Lower lobe of right lung (tissue), 2 donors: ENCODE measurements at places on chromosomes 12 and 14. TPM values are rescaled to one million over a fixed set of nuclear protein-coding genes. Genes with fewer than 3 reads are reported as not detected.

DNA sequence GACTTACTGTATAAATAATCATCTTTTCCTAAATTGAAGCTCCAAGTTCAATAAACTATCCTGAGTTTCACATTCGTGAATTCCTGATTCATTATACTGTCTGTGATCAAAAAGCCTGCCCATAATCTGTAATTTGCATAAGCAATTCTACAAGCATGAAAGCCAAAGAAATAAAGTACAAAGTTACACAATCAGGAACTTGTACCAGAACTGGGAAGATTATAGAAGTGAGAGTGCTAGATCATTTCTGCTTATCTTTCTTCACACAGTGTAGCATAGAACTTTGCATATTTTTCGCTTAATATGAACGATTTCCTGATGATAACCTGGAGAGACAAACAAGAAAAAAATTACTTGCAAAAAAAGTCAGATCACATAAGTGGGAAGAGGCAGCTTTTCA, 308.2 kb downstream of the C12orf50 start:
- no peaks in the 10 kb centered on the region for H3K4me1 ChIP-seq
- no peak for DNase-seq
- no peak overlapping the region for H3K27ac ChIP-seq
- no peak overlapping the region for H3K4me3 ChIP-seq
- H3K36me3 ChIP-seq = no peaks in the 10 kb centered on the region

DNA sequence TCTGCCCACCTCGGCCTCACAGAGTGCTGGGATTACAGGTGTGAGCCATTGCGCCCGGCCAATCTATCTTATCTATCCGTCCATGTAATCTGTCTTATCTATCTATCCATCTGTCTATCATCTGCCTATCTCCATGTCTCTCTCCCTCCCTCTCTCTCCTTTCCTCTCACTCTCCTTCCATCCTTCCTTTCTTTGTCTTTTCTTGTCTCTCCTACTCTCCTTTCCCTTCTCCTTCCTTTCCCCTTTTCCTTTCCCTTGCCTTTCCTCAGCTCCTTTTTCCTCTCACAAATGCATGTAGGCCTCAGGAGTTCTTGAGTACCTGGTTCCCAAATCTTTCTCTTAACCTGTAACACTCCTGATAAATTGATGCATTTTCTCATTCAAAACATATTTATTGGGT, 89.3 kb upstream of the WSCD2 start:
- no peak overlapping the region for H3K27ac ChIP-seq
- DNase-seq = no peak
- H3K4me1 ChIP-seq = no peaks in the 10 kb centered on the region
- no peak overlapping the region for H3K4me3 ChIP-seq
- no peaks in the 10 kb centered on the region for H3K36me3 ChIP-seq
- peaks cover under 1% of the 10 kb centered on the region for H3K27me3 ChIP-seq

- no peak overlapping the region for H3K4me3 ChIP-seq
- H3K4me1 ChIP-seq = peaks cover 11% of the 10 kb centered on the region
- peaks cover under 1% of the 10 kb centered on the region for H3K36me3 ChIP-seq
- H3K27ac ChIP-seq = no peak overlapping the region
Observed at GRCh38 chr14:23633160-23633701, 2.9 kb upstream of the DHRS2 start.

- peaks cover 6% of the 10 kb centered on the region for H3K27me3 ChIP-seq
- H3K27ac ChIP-seq = no peak overlapping the region
- no peak overlapping the region for H3K4me3 ChIP-seq
- no peak for DNase-seq
Observed at GRCh38 chr12:6052940-6053329, 71.5 kb downstream of the VWF start.

DNA sequence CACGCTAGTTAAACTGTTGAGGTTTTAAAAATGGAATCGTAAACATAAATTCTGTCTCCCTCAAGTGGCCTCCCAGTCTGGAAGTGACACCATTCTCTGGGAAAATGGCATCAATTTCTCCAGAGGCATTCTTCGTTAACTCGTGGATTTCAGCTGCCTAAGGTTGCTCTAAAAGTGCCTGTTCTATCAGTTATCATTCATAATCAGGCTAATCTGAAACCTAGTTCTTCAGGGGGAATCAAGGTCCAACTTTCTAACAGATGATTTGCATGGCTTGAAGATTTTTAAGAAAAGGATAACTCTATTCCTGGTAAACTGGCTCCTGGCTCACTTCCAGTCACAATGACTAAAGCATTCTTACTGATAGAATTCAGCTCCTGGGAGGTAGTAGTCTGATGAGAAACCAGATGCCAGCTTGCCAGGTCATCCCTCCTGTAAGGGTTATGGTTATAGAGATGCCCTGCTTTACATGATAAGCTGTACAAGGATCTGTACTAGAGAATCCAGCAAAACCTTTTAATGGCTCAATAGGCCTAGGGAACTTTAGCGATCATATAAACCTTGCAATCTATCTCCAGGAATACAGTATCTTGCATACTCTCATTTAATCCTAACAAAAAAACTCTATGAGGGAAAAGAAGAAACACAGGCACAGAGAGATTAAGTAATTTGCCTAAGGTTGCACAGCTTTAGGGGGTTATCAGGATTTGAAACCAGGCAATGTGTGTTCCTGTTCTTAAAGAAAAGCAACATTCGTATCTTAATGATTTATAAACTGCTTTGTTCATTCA, 1.5 kb downstream of the L3HYPDH start:
- peak overlapping the region; percentile 79 for H3K4me3 ChIP-seq
- no peak for DNase-seq
- peaks cover 10% of the 10 kb centered on the region for H3K36me3 ChIP-seq

GRCh38 chr12:1126091-1126490, 135.1 kb downstream of the ERC1 start:
- H3K27me3 ChIP-seq = no peaks in the 10 kb centered on the region
- peaks cover 13% of the 10 kb centered on the region for H3K4me1 ChIP-seq
- no peak overlapping the region for H3K27ac ChIP-seq
- H3K36me3 ChIP-seq = no peaks in the 10 kb centered on the region

Gene MYO1A
- total RNA-seq = 2.9 TPM

DNA sequence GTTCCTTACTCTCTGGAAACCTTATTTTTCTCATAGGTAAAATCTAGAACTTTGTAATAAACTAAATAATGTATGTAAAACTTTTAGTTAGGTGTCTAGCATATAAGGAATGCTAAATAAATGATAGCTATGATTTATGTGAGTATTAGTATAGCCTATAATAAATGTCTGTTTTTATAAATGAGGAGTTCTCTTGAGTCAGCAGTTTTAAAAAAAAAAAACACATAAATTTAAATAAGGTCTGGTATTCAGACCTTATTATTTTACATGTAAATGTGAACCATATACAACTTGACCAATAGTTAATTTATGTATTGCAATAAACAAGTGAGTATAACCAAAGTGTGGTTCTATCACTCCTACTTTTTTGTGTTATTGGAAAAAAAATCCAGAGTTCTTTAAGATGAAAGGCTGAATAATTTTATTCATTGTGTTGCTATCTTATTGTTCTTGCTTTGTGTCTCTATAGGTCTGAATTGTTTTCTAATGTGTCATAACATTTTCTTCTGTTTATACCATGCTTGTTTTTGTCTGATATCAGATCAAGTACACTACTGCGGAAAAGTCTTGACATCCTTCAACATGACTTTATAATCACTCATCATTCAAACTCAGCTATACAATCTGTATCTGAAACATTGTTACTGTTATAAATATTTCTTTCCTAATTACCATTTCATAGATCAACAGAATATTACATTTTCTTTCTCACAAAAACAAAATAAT, 115.7 kb downstream of the RASSF9 start:
- H3K36me3 ChIP-seq = no peaks in the 10 kb centered on the region
- no peak overlapping the region for H3K27ac ChIP-seq
- H3K4me3 ChIP-seq = no peak overlapping the region
- H3K27me3 ChIP-seq = no peaks in the 10 kb centered on the region
- no peak for DNase-seq

Gene MYL2
- not detected for total RNA-seq

- peak; percentile 86 for DNase-seq
- H3K27me3 ChIP-seq = no peaks in the 10 kb centered on the region
- H3K4me3 ChIP-seq = peak within 1 kb of the TSS; percentile 87
Observed at GRCh38 chr12:106247674-106248311, at the start of gene CKAP4. Gene CKAP4 (minus strand): TSS chr12:106248020. CDS start chr12:106247851, 169 bp downstream.

DNA sequence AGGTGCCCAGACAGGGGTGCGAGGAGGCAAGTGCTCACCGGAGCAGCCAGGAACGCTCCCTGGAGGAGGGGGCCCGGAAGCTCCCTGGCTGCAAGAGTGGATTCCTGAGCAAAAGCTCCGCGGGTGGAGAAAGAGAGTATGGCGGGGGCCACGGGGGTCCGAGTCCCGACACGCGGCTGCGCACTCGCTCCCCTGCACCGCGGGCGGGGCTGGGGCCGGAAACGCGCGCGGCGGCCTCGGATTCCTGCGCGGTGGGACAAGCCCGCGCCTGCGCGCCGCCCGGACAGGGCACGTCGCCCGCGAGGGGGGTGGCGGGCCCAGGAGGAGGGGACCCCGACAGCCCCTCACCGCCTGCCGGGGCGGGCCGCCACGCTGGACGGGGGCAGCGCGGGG, 27.8 kb upstream of the GPR132 start:
- peak overlapping the region; percentile 71 for H3K4me3 ChIP-seq
- H3K36me3 ChIP-seq = no peaks in the 10 kb centered on the region
- peak; percentile 78 for DNase-seq
- H3K27me3 ChIP-seq = peaks cover 4% of the 10 kb centered on the region

GRCh38 chr12:90303771-90304170, 595.1 kb upstream of the ATP2B1 start:
- no peak for DNase-seq
- no peaks in the 10 kb centered on the region for H3K27me3 ChIP-seq
- H3K4me1 ChIP-seq = no peaks in the 10 kb centered on the region
- no peak overlapping the region for H3K4me3 ChIP-seq
- H3K27ac ChIP-seq = no peak overlapping the region

GRCh38 chr12:120532701-120533238, 1.4 kb upstream of the RNF10 start:
- DNase-seq = no peak
- H3K4me1 ChIP-seq = peaks cover 39% of the 10 kb centered on the region
- H3K4me3 ChIP-seq = no peak overlapping the region
- no peaks in the 10 kb centered on the region for H3K27me3 ChIP-seq

- H3K27ac ChIP-seq = no peak overlapping the region
- no peaks in the 10 kb centered on the region for H3K36me3 ChIP-seq
- H3K27me3 ChIP-seq = no peaks in the 10 kb centered on the region
- no peak overlapping the region for H3K4me3 ChIP-seq
- H3K4me1 ChIP-seq = no peaks in the 10 kb centered on the region
Observed at GRCh38 chr14:30084811-30085210, 157.2 kb upstream of the PRKD1 start.

Gene TAMALIN
- 85.5 TPM for total RNA-seq

- H3K27me3 ChIP-seq = no peaks in the 10 kb centered on the region
- no peak overlapping the region for H3K27ac ChIP-seq
- DNase-seq = no peak
Observed at GRCh38 chr12:95532851-95533250, 18.4 kb downstream of the USP44 start.
